Spinal cord (tissue), 10 donors: ENCODE measurements at places on chromosomes 3 and 15.

DNA sequence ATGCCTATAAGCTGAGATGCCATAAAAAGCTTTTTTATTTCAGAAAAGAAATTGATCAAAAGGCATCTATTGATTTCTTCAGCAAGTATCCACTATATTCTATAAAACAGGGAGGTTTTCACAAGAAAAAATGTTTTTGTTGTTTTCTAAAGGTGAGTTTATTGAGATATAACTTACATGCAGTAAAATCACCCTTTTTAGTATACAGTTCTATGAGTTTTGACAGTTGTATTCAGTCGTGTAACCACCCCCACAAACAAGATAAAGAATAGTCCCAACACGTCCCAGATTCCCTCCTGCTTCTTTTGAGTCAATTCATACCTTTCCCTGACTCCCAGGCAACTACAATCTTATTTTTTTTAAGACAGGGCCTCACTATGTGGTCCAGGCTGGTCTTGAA is 7.8 kb downstream of the INTS14 start:
- no peak for DNase-seq

GRCh38 chr3:182921665-182922355 is 58.5 kb downstream of the DCUN1D1 start:
- no peak for DNase-seq

DNA sequence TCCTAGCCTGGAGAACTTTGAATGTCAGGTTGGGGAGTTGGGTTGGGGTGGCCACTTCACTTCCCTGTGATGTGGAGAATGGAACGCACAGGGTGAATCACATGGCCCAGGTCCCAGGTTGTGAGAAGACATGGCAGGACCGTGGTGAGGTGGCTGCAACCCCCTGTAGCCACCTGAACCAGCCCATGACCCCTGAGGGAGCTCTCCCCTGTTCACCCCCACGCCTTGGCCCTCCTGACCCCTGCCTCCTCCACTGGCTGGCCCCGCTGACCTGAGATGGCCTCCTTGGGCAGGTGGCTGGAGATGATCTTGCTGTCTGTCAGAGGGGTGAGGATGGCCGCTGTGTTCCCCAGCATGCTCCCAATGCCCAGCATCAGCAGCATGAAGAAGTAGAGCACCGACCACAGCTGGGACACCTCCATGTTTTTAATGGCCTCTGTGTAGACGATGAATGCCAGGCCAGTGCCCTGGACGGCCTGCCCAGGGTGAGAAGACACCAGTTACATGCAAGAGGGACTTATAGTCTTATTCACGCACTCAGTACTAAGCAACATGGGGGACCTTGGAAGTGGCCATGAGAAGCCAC is 31.0 kb downstream of the SLC6A20 start:
- no peak for DNase-seq

DNA sequence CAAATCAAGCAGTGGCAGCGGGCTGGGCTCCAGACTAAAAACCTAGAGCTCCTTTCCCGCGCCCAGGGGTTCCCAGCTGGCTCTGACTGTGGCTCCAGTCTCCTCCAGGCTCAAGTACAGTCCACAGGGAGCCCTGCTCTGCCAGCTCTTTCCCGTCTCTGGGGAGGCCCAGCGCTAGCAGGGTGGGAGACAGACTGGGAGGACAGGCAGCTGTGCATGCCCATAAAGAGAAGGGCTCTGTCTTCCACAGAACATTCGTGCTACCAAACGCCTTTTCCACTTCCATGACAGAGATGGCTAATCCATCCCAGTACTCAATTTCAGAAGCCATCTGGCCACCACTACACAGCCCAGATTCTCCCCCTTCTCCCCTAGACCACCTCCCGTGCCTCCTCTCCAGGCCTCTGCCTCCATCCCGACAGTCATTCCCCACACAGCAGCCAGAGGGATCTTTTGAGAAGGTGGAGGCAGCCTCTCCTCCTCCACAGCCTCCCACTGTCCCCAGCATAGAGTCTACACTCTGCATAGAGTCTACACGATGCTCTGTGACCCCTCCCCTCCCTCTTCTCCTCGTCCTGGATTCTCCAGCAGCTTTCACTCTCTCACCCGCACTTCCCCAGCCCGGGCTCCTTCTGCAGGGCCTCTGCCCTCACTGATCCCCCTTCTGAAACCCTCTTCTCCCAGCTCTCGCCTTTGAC is 6.8 kb upstream of the DUSP7 start:
- DNase-seq: no peak

DNA sequence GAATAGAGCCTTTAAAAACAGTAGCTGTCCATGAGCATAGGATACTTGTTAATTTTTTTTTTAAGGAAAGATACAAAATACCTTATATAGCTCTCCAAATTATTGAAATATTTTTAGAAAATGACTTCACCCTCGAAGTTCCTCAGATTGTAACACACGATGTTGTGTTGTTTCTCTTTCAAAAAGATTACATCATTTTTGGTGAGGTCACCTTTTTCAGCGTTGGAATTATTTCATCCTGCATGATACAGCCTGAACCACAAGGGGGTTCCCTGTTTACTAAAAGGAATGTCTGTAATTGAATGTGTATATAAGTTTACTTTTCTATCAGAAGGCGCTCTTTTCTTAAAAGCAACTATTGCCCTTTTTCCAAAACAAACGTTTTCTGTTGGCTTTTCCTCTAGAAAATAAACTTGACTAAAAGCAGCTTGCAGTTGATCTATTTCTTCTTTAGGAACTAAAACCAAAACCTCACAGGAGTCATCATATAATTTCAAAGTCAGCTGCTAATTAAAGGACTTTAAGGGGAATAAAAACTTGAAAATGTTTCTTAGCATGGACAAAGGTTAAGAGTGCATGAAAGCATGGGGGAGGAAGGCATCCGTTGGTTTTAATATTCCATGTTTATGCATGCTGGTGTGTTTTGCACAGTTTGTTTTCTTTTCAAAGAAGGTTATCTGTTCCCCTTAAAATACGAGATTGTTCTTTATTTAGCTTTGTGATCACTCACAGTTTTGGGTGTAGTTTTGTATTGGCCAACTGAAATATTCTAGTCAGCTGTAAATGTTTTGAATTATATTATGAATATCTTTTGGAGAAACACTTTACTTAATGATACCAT is 29.4 kb downstream of the LYSMD4 start:
- no peak for DNase-seq

DNA sequence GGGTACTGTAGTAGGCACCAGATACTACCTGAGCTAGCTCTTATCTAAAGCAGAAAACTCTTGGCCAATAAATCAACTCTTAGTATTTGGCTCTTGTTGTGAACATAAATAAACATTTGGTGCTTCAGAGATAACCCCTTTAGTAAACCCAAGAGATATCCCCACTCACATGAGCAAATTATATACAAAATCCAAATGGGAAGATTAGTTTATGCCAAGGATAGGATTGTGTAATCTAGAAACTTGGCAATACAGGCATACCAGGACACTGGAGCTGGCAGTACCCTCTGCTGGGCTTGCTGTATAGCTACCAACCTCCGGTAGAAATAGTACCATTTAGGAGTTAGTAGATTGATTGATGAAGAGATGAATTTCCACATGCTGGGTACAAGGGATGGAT is 127.0 kb downstream of the LIPC start:
- DNase-seq: no peak

DNA sequence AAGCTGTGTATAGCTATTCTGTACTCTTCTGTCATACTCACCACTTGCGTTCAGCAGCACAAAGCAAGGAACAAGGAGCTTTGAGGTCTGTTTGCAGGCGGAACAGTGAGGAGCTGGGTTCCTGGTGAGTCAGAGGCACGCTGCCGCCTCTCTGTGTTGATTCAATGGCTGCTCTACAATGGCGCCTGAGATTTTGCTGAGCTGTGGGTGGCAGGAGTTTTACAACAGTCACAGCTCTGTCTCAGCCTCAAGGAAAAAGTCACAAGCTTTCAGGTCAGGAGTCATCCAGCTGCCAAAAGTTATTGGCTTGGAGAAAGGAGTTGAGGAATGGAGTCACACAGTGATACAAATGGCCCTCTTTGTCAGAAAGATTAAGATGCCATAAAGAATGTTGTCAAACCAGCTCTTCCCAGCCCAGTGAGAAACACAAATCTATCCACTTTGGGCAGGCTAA is 98.1 kb downstream of the SSR3 start:
- DNase-seq: peak; percentile 30

- DNase-seq: no peak
Observed at GRCh38 chr3:188557235-188557634, 403.3 kb downstream of the LPP start.
